ENCODE measurements at places on chromosomes 6 and 20.

- DNase-seq: no peak
Measured at GRCh38 chr6:110217266-110217665, 37.0 kb downstream of the CDC40 start.

GRCh38 chr6:16488813-16489212 lies 250.4 kb downstream of the GMPR start:
- no peak for DNase-seq

DNA sequence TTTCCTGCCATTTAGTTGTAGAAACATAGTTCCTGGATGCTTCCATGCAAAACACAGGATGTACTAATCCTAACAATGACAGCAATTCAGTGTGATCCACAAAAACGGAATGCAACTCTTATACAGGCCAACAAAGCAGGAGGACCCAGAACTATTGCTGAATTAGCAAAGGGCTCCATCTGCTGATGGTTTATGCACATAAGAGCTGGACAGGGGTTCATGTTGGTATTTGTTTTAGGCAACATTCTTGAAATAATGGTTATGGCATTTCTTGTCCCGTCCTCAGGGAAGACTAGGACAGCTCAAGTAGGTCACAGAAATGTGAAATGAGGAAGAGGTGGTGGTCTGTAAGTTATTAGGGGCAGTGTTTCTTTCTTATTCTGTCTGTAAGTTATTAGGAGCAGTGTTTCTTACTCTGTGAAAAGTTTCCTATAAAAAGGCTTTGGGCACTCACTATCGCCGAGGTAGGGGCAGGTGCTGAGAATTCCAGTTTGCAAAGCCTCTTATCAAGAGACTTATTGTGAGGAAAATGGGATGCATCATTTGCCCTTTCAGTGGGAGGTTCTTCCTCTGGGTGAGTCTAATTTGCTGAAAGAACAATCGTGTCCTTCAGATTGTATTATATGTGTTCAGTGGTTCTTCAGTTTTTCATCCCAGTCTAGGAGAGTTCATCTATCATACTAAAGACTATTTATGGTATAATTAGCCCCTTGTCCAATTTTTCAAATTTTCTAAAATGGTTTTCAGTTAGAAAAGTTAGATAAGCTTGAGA lies 171.1 kb downstream of the MCHR2 start:
- no peak for DNase-seq

DNA sequence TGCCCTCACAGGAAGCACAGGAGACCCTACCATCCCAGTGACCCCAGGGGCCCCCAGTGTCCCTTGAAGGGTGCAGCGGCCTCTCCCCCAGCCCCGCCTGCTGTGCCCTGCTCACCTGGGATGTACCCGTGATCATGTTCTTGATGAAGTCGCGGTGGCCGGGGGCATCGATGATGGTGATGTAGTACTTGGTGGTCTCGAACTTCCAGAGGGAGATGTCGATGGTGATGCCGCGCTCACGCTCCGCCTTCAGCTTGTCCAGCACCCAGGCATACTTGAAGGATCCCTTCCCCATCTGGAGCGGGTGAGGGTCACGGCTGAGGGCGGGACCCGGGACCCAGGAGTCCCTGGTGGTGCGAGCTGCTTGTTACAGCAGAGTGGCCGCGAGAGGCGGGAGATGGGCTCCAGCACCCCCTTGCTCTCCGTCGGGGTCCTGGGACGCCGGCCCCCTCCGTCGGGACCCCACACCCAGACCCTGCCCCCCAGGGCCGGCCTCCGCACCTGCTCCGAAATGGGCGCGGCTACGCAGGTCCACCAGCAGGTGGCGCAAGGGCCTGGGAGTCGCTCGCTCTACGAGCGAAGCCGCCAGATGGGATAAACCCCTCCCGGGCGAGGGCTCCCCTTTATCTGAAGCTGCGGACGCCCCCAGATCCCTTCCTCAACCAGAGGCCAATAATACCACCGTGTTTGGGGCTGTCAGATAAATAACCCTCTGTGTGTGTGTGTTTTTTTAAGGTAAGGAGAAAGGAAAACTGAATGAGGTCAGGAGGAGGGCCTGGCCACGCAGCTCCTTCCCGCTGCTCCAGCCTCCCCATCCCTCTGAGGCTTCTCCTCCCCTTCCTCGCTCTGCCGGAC lies 2.9 kb downstream of the EEF1A2 start:
- no peak for DNase-seq

GRCh38 chr6:75116946-75117345 lies 88.9 kb downstream of the COL12A1 start:
- no peak for DNase-seq

DNA sequence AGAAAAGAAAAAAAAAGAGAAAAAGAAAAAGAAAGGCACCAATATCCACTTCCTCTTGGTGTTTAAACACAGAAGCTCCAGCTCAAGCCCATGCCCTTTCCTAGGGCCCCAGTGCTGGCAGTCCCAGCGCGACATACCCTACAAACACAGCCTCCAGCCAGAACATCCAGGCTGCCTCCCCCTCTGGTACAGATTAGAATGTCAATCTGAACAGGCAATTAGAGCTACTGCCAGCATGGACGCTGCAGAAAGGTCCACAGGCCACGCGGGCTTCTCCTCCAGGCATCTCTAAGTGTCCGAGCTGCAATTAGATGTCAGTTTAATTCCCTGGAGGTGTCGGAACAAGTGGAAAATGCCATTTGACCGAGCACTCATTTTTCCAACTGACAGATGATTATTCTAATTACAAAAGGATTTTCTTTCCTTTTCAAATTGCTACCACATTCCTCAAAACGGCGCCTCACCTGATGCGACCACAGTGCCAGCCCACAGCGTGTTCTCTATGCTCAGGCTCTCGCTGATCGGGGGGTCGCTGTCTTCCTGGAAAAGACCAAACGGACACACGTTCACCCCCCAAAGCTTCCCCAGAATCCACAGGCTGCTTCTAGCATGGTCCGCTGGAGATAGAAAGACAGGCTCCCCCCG lies 79.5 kb downstream of the ATP9A start:
- no peak for DNase-seq

- DNase-seq: no peak
Measured at GRCh38 chr6:130382872-130383490, 17.2 kb downstream of the TMEM200A start.

- no peak for DNase-seq
Measured at GRCh38 chr20:35394271-35394670, 17.5 kb downstream of the UQCC1 start.

DNA sequence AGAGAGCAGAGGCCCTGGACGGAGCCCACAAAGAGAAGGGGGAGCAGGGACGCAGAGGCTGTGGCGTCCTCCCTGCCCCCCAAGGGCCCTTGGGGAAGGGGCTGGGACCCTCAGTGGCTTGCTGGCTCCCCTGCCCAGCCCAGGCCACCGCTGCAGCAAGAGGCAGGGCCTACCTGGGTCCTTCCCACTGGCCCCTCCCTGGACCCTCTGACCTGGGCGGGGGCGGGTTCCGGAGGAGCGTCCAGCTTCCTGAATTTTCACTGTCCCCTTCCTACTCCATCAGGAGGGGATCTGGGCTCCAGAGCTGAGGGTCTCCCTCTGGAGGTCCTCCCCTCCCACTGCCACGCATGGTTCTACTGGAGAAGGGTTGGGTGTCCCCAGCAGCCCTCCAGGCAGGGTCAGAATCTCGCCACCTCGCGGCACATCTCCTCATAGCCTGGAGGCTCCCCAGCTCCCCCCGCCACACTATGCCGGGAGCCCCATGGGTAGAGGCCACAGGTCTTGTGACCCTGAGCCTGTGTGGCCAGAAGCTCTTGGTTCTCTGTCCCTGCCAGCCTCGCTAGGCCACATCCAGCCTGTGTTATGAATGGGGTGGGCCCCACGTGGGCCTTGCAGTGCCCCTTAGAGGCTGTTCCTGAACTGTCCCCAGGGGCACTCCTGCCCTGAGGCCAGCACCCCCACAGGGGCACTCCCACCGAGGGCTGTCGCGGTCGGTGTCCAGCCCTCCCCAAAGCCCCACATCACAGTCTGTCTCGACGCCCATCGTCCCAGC lies 1.0 kb upstream of the SOX18 start:
- peak; percentile 32 for DNase-seq

DNA sequence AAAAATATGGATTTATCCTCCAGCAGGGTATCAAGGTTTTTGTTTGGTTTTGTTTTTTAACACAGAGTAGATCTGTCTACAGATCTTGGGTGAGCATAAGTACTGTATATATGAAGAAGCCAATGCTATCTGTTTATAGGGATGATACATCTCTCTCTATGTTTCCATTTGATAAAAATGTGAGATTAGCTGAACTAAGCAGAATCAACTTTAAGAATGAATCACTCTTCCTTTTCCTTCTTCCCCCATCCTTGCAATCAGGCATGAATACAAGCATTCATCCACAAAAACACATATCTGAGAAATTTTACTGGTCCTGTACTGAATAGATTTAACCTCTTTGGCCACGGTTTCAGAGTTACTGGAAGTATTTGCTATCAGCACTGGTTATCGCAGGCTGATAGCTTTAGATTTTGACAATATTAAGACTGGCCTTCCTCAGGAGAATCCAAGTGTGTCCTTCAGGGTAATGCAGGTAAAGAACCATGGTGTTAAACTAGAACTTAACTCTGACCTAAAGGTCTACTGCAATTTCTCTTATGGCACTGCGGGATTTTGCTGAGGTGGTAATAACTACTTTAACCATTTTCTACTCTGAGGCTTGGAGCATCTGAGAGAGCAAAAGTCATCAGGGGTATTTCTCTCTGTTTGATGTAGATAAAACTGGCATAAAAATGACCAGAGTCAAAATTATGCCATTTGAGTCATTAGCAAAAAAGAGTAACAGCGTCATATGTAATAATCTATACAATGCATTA lies 1.5 kb downstream of the SNAP25 start:
- DNase-seq: no peak

GRCh38 chr20:42392442-42392841 lies 774.3 kb upstream of the CHD6 start:
- no peak for DNase-seq

DNA sequence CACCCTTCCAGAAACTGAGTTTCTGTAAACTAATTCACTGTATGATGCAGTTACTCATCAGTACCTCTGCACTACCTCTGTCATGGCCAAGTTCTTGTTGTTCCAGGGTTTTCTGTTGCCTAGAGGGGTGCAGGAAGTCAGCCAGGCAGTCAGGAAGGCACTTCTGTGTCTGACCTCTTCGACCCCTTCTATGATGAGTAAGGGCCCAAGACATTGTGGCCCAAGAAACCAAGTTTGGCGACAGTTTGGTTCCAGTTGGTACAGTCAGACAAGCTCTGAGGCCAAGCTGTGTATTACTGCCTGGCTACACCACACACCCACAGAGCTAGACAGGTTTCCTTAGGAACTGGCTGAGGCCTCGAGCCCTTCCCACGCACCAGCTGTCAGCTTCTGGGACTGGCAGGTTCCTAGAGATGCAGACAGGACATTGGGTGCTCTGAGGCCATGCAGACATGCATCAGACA lies 41.2 kb downstream of the TRAF3IP2 start:
- no peak for DNase-seq

DNA sequence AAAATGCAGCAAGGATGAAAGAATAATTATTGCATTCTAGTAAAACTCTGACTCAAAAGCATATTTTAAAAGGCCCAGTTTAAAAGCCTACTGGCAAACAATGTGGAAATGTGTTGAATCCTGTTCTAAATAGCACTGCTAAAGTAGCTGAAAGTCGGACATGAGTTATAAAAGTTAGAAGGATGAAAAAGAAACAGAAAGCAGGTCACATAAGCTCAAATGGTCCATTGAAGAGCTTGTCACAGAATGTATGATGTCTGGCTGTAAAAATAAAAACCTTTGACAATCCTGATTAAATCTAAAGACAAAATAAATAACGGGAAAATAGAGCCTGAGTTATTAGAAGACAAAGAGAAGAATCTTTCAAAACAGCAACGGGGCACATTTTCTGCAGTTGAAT lies 218.6 kb upstream of the UFL1 start:
- DNase-seq: no peak

- DNase-seq: no peak
Measured at GRCh38 chr20:52210037-52210990, 18.7 kb upstream of the ZFP64 start.

DNA sequence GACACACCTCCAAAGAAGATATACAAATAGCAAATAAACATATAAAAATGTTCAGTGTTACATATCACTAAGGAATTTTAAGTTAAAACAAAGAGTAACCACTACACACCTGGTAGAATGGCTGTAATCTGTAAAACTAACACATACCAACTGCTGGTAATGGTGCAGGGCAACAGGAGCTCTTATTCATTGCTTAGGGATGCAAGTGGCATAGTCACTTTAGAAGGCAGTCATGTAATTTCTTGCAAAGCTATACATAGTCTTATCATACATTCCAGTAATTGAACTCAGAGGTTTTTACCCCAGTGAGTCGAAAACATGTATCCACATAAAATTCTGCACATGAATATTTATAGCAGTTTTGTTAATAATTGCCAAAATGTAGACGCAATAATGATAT lies 906.8 kb upstream of the CITED2 start:
- DNase-seq: no peak

GRCh38 chr6:149936743-149937142 lies 5.1 kb upstream of the ULBP2 start:
- no peak for DNase-seq

GRCh38 chr6:7541175-7542064 lies at the start of gene DSP:
Gene DSP, plus strand, starts transcription at chr6:7541671. Its CDS starts 245 bp downstream, at chr6:7541916.
- peak; percentile 38 for DNase-seq

- DNase-seq: no peak
Measured at GRCh38 chr6:21745543-21746337, 152.2 kb downstream of the SOX4 start.

- no peak for DNase-seq
Measured at GRCh38 chr6:132598473-132598872, 8.9 kb upstream of the TAAR5 start.

GRCh38 chr20:24777746-24778145 lies 171.3 kb upstream of the CST7 start:
- peak; percentile 3 for DNase-seq

DNA sequence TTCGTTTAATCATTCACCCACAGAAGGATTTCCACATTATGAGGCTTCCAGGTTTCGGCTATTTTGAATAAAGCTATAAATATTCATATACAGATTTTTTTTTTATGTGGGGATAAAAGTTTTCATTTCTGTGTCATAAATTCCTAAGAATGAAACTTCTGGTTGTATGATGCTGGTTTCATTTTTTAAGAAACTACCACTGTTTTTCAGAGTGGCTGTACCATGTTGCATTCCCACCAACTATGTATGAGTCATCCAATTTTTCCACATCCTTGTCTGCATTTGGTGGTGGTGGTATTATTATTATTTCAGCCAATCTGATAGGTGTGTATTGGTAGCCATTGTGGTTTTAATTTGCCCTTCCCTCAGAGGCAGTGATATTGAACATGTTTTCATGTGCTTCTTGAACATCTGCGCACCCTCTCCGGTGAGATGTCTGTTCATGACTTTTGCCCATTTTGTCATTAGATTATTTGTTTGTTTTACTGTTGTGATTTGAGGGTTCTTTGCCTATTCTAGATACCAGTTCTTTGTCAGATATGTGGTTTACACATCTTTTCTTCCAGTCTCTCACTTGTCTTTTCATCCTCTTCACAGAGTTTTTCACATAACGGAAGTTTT lies 75.5 kb downstream of the DOK5 start:
- no peak for DNase-seq

GRCh38 chr6:155968921-155969320 lies 513.3 kb upstream of the NOX3 start:
- DNase-seq: no peak

- peak; percentile 82 for DNase-seq
Measured at GRCh38 chr6:138692058-138692977, 81.3 kb upstream of the CCDC28A start.

Data from left hindlimb (tissue), 1 donor.